ENCODE measurements at places on chromosomes 16 and 17.

GRCh38 chr16:69822174-69822935 is 60.2 kb downstream of the WWP2 start:
- no peak for DNase-seq

DNA sequence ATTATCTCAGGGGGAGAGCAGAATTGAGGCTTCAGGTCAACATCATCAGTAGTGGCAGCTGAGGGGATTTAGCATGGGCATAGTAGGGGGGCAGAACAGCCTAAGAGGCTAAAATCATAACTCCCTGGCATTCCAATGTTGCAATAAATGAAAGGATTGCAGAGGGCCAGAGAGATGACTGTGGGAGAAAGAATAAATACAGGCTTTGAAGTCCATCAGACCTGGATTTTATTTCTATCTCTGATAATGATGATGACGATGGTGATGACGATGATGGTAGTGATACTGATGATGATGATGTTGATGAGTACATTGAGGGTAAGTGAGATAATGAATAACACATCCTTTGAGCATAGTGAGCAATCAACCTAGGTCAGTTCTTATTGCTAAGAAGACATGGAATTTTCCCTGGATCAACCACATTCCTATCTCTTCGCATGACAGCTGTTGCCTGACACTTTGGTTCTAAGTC is 107.4 kb upstream of the CDH11 start:
- no peak for DNase-seq

DNA sequence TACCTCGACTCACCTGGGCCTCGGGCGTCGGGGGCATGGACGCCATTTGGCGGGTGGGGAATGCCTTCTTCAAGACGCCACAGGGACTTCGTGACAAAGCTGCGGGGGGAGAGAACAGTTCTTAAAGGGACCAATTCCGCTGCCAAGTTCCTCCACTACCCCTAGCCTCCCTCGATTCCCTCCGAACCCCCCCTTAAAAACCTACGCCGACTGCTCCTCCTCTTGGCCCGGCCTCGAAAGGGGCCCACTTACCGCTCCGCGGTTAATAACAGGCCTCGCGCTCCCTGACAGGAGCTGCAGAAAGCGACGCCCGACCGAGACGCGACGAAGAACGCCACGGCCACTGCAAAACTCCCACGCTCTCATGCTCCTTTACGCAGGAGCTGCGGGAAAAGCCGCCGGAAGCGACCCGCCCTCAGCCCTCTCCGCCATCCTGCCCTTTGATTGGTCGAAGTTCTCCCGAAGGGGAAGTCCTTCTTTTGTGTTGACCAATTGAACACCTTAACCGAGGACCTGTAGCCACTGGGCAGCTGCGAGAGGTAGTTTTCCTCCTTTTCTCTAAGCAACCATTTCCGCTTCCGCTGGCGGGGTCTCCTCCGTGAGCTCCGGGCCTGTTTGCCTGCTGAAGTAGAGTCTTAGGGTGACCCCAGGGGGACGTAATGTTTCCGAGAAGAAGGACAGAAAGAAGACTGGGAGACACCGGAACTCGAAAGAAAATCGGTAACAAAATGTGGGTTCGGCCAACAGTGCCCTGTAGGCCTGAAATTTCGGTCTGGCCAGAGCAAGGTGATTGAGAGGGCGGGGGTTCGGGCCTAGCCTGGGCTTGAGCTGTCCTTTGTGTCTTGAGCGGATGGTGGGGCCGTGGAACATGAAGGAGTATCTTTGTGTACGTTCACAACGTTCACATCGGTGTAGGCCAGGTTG is at the start of the genes NAA60 and ZNF597:
TSS of gene NAA60 (plus strand) at position 573 of the 924 bp plus-strand sequence. CDS start 32,548 bp downstream, outside the sequence.
TSS of gene ZNF597 (minus strand) at position 397 of the 924 bp plus-strand sequence. CDS start at position 46, 351 bp downstream.
- DNase-seq, result peak; percentile 84

- peak; percentile 97 for DNase-seq
Measured at GRCh38 chr16:86491640-86492023, 18.7 kb upstream of the FOXF1 start.

GRCh38 chr17:68305142-68305541 is 13.8 kb downstream of the ARSG start:
- DNase-seq, result no peak

DNA sequence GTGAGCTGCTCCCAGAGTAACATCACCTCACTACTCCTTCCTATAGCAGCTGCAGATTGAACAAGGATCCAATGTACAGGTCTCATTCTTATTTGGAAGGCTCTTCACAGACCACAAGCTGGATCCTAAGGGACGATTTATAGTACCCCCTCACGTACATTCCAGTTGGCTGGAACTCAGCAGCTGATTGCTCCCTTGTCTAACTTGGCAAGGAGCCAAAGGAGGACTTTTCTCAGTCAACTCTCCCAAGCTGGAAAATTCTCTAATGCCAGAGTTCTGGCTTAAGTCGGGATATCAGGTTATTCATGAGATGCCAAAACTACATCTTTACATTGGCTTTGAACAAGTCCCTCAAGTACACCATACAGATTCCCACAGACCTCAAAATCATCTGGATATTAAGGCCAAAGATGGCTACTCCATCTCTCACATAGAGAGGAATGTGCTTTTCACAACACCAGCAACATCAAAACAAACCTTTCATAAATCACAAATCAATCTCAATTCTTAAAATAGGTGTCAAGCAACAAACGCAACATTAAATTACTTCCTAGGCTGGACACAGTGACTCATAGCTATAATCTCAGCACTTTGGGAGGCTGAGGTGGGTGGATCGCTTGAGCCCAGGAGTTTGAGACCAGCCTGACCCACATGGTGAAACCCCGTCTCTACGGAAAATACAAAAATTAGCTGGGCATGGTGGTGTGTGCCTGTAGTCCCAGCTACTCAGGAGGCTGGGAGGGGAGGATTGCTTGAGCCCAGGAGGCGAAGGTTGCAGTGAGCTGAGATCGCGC is 39.3 kb downstream of the SMG6 start:
- no peak for DNase-seq

DNA sequence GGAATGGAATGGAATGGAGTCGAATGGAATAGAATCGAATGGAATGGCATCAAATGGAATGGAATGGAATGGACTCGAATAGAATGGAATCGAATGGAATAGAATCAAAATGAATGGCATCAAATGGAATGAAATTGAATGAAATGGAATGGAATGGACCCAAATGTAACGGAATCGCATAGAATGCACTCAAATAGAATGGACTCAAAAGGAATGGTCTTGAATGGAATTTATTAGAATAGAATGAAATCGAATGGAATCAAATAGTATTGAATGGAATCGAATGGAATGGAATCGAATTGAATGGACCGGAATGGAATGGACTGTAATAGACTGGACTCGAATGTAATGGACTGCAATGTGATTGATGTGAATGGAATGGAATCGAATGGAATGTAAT is 501.4 kb upstream of the WSB1 start:
- DNase-seq, result peak; percentile 41

DNA sequence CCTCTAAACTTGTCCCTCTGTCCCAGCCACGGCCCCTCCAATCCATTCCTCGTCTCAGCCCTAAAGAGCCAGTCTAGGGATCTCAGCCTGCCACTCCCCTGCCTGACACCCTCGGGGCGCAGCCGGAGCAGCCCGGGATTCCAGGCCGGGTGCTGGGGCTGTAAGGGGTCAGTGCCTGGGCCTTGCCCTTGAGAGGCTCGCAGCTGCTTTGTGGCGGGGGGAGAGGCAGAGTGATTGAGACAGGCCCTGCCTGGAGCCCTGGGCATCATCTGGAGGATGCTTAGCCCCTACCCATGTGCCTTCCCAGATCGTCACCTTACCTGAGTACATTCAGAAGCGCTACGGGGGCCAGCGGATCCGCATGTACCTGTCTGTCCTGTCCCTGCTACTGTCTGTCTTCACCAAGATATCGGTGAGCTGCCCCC is 8.3 kb downstream of the SLC5A10 start:
- no peak for DNase-seq

DNA sequence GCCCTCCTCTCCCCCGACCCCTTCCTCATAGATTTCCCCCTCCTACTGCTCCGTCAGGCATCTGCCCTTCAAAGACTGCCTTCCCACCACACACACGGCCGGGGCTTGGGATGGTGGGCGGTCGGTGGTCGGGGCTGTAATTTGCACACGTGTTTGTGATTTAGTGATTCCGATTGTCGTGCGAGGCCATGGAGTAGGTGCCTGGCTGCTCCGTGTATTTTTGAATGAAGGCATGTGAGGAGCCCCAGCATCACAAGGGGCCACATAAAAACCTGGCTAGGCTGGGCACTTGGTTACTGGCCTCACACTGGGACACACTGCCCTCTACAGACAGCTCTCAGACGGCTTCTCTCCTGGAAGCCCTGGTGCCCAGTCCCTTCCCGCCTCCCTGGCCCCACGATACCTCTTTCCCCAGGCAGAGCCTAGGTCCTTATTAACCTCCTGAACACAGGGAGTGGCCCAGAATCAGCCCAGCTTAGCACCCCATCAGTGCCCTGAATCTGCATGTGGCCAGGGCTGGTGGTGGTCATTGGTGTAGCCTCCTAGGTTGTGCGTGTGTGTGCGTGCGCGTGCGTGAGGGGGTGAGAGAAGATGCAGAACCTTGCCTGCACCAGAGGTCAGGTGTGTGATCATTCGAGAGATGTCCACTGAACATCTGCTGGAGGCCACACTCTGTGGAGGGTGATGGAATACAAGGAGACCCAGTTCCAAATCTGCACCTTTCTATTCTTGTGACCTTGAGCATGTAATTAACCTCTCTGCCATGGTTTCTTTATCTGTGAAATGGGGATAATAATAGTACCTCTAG is 1.3 kb upstream of the SOCS1 start:
- peak; percentile 72 for DNase-seq

DNA sequence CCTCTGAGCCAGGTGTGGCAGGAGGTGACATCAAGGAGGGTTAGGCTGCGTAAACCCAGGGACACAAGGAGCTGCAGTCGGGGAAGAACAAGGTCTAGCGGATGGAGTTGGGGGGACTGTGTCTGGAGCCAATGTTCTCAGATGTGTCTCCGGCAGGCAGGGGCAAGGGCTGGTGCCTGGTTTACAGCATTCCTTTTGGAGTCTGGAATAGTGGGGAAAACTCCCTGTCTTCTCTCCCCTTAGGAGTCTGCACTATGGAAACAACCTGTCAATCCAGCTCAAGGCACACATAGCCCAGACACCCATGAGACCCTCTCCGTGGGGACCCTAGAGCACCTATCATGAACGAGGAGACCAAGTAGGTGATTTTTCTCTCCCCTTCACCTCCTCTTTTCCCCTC is 27.5 kb downstream of the NLRC5 start:
- DNase-seq, result no peak

DNA sequence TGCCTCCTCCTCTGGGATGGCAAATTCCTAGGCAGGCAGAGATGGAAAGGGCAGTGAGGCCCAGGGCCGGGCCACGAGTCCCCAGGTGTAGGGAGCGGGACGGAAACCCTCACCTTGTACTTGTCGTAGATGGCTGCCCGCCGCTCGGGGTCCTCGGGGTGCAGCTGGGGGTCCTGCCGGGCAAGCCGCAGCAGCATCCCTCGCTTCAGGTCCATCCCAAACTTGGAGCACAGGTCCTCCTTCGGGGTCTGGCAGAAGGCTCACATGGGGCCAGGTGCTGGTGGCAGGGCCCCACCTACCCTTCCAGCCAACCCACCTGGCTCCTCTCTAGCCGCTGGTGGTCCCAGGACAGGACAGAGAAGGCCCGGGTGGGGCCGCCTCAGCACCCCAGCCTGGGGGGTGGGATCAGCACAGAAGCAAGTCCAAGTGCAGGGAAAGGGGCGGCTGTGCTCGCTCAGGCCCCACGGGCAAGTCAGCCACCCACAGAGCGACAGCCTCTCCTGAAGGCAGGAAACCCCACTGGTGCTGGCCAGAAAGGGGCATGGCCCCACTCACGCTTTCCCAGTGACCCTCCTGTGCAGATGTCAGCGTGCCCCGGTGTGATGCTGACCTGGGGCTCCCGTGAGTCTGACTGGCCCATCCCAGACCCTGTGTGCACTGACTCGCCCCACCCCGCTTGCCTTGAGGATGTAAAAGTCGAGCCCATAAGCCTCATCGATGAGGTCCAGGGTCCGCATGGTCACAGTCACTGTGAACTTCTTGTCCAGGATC is 1.8 kb downstream of the MRPL28 start:
- no peak for DNase-seq

GRCh38 chr16:57510016-57510871 is 24.0 kb upstream of the DOK4 start:
- no peak for DNase-seq
